A549 treated with dexamethasone at 1 μM for 4 hours (cell line): ENCODE measurements at places on chromosomes 12 and 14. TPM values are rescaled to one million over a fixed set of nuclear protein-coding genes. Genes with fewer than 3 reads are reported as not detected.

Gene NT5DC3
- total RNA-seq = 28.8 to 41.4 TPM (median 32.8 TPM) in 5 replicates

Gene RTL1
- total RNA-seq = 0.21 to 0.29 TPM (median 0.24 TPM) in 5 replicates

Gene FGF23
- not detected in 5 replicates for total RNA-seq

Gene LPAR5
- 0.51 to 0.87 TPM (median 0.71 TPM) in 5 replicates for total RNA-seq

Gene NRIP2
- not detected in 5 replicates for total RNA-seq

Gene SLC25A21
- total RNA-seq = 0.53 to 1.3 TPM (median 0.89 TPM) in 5 replicates

Gene ANKS1B
- 0.20 to 0.52 TPM (median 0.51 TPM) in 5 replicates for total RNA-seq

Gene ZBTB25
- 3.2 to 5.9 TPM (median 5.2 TPM) in 5 replicates for total RNA-seq

Gene LBHD2
- 0.12 to 0.22 TPM (median 0.20 TPM) in 3 of 5 replicates, not detected in the others for total RNA-seq

Gene TOX4
- 55.7 to 79.3 TPM (median 69.0 TPM) in 5 replicates for total RNA-seq

Gene DCN
- total RNA-seq = not detected in 5 replicates

Gene KERA
- total RNA-seq = not detected in 5 replicates

Gene OAS3
- 18.5 to 27.2 TPM (median 26.1 TPM) in 5 replicates for total RNA-seq

Gene BTG1
- 40.5 to 52.6 TPM (median 42.6 TPM) in 5 replicates for total RNA-seq

Gene CDCA3
- total RNA-seq = 66.7 to 77.6 TPM (median 68.2 TPM) in 5 replicates

Gene GPR84
- total RNA-seq = 0.05 to 0.13 TPM (median 0.09 TPM) in 3 of 5 replicates, not detected in the others

Gene CCND2
- 0.01 to 0.02 TPM in 2 of 5 replicates, not detected in the others for total RNA-seq

Gene IFNG
- total RNA-seq = not detected in 5 replicates

Gene TMEM229B
- 0.13 to 0.24 TPM (median 0.21 TPM) in 5 replicates for total RNA-seq

Gene MFAP5
- 0.12 to 0.37 TPM (median 0.23 TPM) in 5 replicates for total RNA-seq

Gene SLC2A14
- 0.39 to 1.1 TPM (median 0.78 TPM) in 5 replicates for total RNA-seq

Gene SIX4
- 1.7 to 3.1 TPM (median 2.8 TPM) in 5 replicates for total RNA-seq

Gene SOCS4
- 8.9 to 11.6 TPM (median 9.5 TPM) in 5 replicates for total RNA-seq

Gene SINHCAF
- 37.7 to 52.8 TPM (median 40.8 TPM) in 5 replicates for total RNA-seq

Gene CLMN
- total RNA-seq = 4.7 to 9.3 TPM (median 7.0 TPM) in 5 replicates

Gene MRPL52
- total RNA-seq = 154 to 212 TPM (median 189 TPM) in 5 replicates

Gene PRKAB1
- 32.5 to 35.6 TPM (median 33.8 TPM) in 5 replicates for total RNA-seq

Gene TDG
- total RNA-seq = 25.2 to 28.5 TPM (median 27.3 TPM) in 5 replicates

Gene KRT8
- total RNA-seq = 4,375 to 5,591 TPM (median 5,356 TPM) in 5 replicates

Gene MYH6
- total RNA-seq = 0.05 to 0.15 TPM (median 0.12 TPM) in 5 replicates

Gene CMA1
- total RNA-seq = not detected in 5 replicates

Gene KRT4
- 2.1 to 3.7 TPM (median 3.0 TPM) in 5 replicates for total RNA-seq

Gene SYCP3
- 0.04 to 0.16 TPM (median 0.09 TPM) in 4 of 5 replicates, not detected in the other for total RNA-seq

Gene SPTB
- total RNA-seq = 1.2 to 2.4 TPM (median 2.0 TPM) in 5 replicates

Gene SLC7A7
- 19.4 to 25.6 TPM (median 23.4 TPM) in 5 replicates for total RNA-seq

Gene RERG
- 0.17 to 0.31 TPM (median 0.27 TPM) in 5 replicates for total RNA-seq

Gene MED6
- 41.3 to 55.5 TPM (median 45.1 TPM) in 5 replicates for total RNA-seq

Gene SCN8A
- 1.0 to 1.8 TPM (median 1.6 TPM) in 5 replicates for total RNA-seq

Gene LRRC10
- not detected in 5 replicates for total RNA-seq

Gene OR6C74
- total RNA-seq = not detected in 5 replicates

Gene NAV3
- total RNA-seq = 3.8 to 6.1 TPM (median 5.6 TPM) in 5 replicates

Gene NINJ2
- 0.42 to 0.71 TPM (median 0.53 TPM) in 5 replicates for total RNA-seq

Gene PALS1
- 13.6 to 18.1 TPM (median 15.7 TPM) in 5 replicates for total RNA-seq

Gene KRT75
- 0.08 to 0.20 TPM (median 0.14 TPM) in 5 replicates for total RNA-seq

Gene HHIPL1
- total RNA-seq = 0.09 to 0.34 TPM (median 0.31 TPM) in 5 replicates

Gene ASCL1
- total RNA-seq = not detected in 5 replicates

Gene CCDC184
- 2.3 to 3.1 TPM (median 2.9 TPM) in 5 replicates for total RNA-seq

Gene RPS6KL1
- total RNA-seq = 0.17 to 0.56 TPM (median 0.41 TPM) in 5 replicates
